ENCODE measurements at places on chromosomes 12 and 14.

DNA sequence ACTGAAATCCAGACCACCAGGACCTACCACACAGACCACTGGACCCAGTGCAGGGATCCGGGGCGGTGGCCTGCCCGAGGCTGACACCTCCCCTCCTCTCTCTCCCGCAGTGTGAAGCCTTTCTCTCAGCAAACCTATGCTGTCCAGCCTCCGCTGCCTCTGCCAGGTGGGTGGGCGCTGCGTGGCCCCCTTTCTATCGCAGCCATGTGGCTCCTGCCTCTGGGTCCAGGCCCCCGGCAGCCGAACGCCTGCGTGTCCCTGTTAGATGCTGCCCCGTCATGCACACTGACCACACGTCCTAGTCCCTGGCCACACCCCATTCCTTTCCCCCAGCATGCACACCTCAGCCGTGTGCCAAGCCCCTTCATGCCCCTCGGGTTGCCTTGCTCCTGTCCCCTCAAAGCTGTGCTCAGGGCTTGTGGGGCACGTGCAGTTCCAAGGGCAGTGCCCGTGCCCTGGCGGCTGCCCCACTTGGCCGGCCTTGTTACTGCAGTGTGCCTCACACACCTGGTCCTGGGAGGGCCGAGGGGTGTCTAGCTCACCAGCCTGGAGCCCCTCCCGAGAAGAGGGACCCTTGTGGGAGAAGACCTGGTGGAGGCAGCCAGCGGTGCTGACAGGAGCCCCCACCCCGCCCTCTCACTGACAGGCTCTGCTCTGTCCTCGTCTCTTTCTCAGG is 58.0 kb upstream of the TSPAN9 start:
- no peak for DNase-seq

- no peak for DNase-seq
Observed at GRCh38 chr12:29796823-29797263, 13.1 kb upstream of the TMTC1 start.

- no peak for DNase-seq
Observed at GRCh38 chr14:95611293-95611880, 74.8 kb upstream of the TCL1B start.

DNA sequence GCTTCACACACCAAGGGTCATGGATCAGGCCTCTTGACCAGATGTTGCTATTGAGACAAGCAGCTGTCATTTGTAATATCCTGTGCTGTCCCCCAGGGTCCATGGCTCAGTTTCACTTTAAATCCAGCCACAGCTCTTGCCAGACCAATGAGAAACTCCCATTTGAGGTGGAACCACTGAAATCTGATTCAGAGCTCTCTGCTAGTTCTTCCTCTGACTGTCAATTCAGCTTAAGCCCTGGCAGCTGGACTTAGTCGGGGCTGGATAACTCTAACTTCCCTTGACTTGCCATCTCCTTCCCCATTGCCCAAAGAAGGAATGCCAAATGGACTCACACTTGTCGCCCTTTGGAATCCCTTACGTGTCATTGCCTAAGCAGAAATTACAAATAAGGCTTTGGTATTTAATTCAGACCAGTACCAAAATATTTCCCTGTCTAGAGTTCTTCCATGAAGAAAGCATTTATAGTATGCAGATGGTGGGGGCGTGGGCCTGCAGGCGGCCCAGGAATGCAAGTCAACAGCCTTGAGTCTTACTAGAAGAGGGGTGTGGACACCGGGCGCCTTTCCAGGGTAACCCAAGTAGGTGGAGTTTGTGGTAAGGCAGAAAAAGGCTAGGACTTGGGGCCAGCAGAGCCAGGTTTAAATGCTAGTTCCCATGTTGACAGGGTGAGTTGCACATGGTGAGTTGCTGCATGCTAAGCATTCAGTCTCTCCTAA is 96.9 kb upstream of the TMPO start:
- no peak for DNase-seq

GRCh38 chr12:96864335-96864734 is 42.7 kb upstream of the NEDD1 start:
- no peak for DNase-seq

DNA sequence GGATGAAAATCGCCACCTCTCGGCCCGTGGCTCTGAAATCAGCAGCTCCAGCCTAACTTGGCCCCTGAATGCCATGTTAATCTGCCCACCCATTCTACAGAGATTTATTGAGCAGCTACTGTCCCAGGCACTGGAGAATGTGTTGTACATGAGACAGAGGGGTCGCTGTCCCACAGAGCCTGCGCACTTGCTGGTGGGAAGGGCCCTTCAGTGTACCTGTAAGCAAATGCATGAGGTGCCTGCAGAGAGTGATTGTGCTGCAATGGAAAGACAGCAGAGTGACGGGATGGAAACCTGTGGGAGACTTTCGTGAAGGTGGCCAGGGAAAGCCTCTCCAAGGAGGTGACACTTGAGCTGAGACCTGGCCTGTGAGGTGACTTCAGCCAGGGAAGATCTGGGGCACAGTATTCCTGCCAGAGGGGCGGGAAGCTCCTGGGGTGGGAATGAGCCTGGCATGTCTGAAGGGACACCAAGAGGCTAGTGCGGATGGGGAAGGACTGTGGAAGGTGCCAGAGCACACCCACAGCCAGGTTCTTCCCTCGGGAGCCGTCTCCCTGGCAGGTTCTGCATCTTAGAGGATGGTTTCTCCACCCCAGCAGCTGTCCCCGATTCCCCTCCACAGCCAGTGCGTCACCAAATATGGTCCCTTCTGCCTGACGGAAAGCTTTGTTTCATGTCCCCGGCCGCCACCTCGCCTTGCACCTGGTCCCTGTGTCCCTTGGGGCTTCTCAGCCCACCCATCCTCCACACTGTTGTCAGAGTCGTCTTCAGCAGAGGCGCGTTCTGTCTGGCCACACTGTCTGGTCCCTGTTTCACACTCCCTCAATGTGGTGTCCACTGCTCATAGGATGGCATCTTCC is 8.7 kb downstream of the SMIM41 start:
- DNase-seq, result no peak

DNA sequence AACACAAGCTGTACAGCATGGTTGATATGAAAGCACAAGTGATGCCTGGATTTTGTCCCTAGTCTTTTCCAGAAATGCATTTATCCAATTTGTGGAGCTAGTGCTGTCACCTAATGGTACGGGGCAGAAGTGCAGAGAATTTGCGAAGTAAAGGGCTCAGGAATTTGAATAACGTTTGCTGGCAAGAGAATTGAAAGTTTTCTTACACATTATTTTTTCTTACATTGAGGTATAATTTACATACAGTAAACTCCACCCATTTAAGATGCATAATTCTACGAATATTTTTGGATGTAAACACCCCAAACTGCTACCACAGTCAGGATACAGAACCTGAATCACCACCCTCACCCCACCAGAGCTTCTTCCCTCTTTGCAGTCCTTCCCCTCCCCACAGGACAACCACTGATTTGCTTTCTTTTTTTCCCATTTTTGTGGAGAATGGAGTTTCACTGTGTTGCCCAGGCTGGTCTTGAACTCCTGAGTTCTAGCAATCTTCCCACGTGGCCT is 3.5 kb downstream of the AICDA start:
- no peak for DNase-seq

DNA sequence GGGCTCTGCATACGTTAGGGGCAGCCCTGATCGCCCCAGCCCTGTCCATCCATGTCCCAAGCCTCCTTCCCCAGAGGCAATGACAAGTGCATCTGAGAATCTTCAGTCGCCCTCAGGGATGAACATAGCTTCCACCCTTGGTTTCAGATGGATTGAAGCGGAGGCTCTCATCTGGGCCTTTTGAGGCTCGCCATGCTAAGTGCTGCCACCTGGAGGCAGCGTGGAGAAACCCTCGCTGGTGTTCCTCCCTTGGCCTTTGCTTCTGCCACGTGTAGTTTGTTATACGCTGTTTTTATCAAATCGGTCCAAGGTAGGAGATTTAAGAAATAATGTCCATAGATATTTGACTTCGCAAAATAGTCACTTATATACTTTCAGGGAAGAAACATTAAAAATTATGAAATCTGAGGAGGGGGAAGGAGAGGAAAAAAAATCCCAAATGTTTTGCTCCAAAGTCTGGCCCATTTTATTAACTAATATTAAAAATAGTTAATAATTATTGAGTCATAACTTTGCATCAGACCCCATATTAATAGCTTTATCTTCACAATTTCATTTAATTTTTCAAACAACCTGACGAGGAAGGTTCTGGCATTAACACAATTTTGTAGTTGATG is 28.8 kb upstream of the LRRC10 start:
- DNase-seq, result peak; percentile 5

- no peak for DNase-seq
Observed at GRCh38 chr12:70151993-70152392, 91.2 kb upstream of the CNOT2 start.
